ENCODE measurements at places on chromosomes 13 and 19. TPM values are rescaled to one million over a fixed set of nuclear protein-coding genes. Genes with fewer than 3 reads are reported as not detected.

MCF2L gene
- 46.9 TPM for total RNA-seq

MBD3L3 gene
- not detected for total RNA-seq

GRCh38 chr19:40370997-40371801 lies 18.8 kb downstream of the HIPK4 start:
- DNase-seq: no peak

DNA sequence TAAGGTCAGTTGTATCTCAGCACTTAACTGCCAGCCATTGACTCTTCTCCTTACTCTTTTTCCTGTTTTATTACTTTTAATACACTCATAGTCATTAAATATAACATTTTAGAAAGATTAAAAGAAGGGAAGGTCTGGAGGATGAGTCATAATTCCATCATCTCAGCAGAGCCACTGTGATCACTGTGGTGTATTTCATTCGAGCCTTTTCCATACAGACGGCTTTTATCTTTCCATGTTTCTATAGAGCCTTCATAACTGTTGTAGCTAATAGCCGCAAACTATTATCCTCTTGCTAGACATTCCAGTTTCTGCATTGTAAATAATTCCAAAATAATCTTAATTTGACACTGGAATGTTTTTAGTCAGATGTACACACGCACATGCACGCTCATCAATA lies 4.7 kb upstream of the FLT1 start:
- DNase-seq: no peak

Data from type B pancreatic cell (in vitro differentiated cells).